Upper lobe of right lung (tissue), 1 donor: ENCODE measurements at places on chromosomes 1 and 21. TPM values are rescaled to one million over a fixed set of nuclear protein-coding genes. Genes with fewer than 3 reads are reported as not detected.

- DNase-seq: no peak
Measured at GRCh38 chr1:178038372-178038771, 55.5 kb upstream of the RASAL2 start.

DNA sequence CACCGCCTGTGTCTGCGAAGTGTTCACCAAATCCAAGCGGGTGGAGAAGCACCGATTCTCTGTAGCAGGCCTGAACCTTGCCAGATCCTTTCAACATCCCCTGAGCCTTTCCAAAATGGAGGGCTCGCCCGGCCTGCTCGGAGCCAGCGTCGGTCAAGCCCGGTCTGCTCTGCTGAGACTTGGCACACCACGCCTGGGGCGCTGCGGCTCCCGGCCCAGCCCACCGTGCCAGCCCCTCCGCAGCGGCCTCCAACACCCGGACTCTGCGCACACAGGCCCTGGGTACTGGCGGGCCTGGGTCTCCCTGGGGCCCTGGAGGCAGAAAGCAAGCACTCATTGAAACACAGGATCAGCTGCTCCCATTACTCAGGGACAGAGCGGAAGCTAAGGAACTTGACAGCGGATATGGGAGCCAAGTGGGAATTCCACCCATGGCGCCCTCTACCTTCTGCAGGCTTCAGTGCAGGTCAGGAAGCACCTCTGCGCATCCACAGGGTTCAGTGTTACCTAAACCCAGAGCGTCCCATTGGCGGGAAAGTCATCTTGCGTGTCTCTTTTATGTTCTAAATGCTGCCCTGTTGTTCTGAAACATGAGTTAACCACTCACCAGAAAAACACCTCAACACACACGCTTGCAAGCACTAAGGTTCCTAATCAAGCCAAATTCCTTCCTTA lies 159.9 kb downstream of the ZBTB18 start:
- DNase-seq: no peak

GRCh38 chr1:38962113-38962512 lies 20.5 kb upstream of the RHBDL2 start:
- DNase-seq: no peak

DNA sequence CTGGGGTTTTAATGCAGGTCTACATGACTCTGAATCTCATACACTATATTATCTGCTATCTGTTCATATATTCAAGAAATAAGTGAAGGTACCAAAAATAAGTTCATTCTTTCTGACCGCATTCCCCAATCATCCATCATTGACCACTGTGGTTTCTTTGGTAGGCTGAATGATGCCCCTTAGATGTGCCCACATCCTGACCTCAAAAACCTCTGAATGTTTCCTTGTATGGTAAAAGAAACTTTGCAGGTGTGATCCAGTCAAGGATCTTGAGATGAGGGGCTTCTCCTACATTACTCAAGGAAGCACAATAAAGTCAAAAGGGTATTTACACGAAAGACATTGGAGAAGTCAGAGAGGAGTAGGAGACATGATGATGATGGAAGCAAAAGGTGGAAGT lies 60.6 kb upstream of the LRRC8B start:
- DNase-seq: no peak

DNA sequence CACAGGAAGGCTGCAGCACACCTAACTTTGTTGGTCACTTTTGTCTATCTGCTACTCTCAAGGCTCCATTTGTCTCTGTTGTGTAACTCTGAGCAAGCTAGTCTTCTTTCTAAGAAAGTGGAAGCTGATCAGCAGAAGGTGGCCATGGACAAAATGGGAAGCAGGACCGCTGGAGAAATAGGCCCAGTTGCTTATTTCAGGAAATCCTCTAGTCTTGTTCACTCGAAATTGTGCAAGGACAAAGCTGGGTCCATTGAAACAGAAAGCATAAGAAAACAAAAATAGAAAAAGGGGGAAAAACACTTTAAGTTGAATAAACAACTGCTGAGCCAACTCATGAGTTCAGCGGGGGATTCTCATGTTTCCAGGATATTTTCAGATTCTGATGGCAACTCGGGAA lies 150.1 kb downstream of the PBX1 start:
- no peak for DNase-seq

Gene C1QB
- total RNA-seq: 707 TPM

Gene CA6
- total RNA-seq: not detected

Gene SYT11
- 8.9 TPM for total RNA-seq

GRCh38 chr1:231693361-231694074 lies 66.9 kb downstream of the DISC1 start:
- no peak for DNase-seq

DNA sequence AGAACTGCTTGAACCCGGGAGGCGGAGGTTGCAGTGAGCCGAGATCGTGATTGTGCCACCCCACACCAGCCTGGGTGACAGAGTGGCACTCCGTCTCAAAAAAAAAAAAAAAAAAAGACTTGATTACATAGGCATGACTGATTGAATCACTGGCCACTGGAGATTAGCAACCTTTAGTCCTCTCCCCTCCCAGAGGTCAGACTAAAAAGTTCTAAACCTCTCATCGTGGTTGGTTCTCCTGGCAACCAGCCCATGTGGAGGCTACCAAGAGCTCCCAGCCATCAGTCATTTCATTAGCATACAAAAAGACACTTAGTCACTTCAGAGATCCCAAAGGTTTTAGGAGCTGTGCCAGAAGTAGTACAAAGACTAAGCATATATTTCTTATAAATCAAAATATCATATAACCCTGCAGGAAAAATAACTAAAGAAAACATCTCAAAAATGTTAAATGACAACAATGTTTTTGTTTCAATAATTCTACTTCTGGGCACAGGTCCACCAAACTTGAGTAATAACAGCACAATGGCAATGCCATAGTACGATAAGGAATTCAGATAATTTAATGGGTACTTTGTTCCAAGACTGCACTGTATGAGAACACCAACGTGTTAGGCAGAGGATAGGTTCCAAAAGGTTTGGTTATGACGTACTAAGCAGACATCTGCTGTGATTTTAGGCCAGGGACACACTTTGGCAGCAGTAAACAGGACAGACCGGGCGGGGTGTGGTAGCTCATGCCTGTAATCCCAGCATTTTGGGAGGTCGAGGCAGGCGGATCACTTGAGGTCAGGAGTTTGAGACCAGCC lies 18.1 kb downstream of the USP48 start:
- no peak for DNase-seq

DNA sequence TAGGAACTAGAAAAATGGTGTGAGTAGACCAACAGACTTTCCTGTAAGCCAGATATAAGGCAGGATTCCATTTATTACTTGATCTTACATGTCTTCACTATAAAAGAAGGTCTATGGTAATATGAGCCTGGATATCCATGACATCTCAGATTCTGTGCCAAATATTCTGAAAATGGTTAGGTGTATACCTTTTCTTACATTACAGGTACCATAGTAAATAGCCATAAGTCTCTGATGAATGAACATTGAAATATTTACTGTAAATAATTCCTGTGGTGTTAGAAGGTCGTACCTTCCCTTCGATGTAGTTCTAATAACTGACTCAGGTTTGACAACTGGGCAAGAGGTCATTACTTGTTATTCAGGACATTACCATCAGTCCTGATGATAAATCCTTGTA lies 657.9 kb downstream of the BRINP3 start:
- DNase-seq: no peak

GRCh38 chr1:183892351-183892793 lies 87.5 kb downstream of the RGL1 start:
- DNase-seq: no peak

- no peak for DNase-seq
Measured at GRCh38 chr1:30817077-30817438, 59.5 kb upstream of the LAPTM5 start.
